Hippocampal formation (tissue), 2 donors: ENCODE measurements at places on chromosomes 16 and 17.

- DNase-seq: no peak
These were observed 16.6 kb downstream of the RMI2 start for GRCh38 chr16:11361701-11362451.

- no peak for DNase-seq
These were observed 82.8 kb downstream of the SNX29 start for GRCh38 chr16:12059216-12059769.

DNA sequence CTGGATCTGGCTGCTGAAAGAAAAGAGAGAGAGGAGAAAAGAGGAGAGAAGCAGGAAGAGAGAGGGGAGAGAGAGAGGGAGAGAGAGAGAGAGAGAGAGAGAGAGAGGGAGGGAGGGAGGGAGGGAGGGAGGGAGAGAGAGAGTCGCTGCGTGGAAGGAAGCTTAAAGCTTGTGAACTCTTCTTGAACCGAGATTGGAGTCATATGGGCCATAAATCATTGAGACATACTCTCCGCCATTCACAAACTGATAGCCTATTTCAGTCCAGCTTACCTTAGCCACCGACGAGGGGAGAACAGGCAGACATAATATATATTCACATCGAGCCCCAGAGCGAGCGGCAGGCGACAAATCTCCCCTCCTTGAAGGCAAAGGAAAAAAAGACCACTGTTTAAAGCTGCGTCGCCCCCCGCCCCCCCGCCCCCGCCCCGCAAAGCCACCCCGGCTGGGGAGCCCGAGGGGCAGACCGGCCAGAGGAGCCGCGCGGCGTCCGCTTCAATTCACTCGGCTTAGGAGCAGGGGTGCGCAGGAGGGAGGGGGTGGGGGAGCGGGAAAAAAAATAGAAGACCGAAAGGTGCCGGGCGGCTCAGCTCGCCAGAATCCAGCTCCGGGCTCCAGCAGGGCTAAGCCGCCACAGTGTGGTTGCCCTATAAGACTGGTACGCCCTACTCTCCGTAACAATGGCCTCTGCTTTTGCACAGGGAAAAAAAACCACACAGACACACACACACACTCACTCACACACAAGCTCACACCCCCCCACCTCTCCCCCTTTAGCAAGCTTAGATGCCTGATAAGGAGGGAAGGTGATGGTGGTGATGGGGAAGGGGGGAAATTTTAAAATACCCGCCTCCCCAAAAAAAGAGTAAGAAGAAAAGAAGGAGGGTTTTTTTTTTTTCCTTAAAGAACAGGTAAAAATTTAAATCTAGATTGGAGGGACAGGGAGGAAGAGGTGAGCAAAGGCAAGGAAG, 10.6 kb upstream of the HOXB2 start:
- DNase-seq: no peak

DNA sequence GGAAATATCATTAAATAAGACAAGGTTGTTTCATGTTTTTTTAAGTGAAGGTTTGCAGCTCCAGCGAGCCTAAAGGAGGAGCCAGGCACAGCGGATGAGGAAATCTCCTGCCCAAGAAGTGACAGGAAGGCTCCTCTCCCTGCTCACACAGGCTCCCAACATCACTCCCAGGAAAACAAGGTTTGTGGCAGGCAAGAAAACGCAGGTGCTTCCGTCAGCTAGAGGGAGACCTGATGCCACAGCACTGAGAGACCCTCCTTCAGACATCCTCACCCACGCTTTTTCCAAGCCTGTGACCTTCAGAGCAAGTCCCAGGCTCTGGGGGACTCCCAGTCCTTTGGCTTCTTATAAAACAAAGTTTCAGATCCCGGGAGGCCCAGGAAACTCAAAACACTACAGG, 89.7 kb downstream of the ZNF423 start:
- no peak for DNase-seq

DNA sequence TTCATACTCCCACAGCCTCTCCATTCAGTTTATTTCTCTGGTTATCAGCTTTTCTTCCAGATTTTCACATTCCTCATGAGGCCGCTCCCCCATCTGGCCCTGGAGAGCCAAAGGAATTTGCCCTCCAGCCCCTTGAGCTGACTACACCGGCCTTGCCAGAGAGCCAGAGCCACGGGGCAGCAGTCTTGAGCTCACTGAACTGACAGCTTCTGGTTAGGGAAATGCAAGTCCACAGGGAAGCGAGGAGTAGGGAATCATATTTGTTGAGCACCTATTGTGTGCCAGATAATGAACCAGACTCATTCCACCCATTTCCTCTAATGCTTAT, 102.4 kb downstream of the ABCC12 start:
- no peak for DNase-seq

DNA sequence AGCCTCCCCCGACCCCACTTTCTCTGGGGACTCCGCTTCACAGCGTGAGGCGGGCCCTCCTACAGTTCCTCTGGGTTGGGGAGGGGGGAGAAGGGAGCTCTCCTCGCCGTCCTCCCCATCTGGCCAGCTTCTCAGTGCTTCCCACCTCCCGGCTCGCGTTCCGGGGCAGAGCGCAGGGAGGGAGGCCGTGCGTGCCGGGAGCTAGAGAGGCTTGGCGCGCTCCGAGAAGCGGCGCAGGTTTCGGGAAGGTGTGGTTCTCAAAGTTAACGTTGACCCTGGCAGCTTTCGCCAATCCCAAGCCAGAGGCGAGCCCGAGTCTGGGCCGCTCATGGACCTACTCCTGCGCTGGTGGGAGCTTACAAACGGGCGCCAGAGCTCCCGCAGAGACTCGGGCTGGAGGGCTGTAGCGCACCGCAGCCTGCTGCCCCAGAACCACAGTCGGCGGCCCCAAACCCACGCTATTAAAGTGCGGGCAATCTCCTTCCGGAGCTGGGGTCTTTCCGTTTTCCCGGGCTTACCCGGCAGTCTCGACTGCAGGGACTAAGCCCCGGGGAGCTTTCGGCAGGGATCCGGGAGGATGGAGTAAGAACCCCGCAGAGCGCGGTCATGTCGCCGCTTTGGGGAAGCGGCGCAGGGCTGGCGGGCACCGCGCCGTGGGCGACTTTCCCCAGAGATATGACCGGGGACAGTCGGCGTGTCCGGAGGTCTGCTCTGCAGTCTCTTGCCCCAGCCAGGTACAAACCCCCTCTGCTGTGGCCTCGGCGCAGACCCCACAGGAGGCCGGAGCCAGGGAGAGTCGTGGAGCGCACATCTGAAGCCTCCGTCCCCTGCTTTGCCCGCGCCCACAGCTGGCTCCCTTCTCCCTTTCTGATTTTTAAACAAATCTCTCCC, 787 bp downstream of the CDH11 start:
- DNase-seq: no peak

DNA sequence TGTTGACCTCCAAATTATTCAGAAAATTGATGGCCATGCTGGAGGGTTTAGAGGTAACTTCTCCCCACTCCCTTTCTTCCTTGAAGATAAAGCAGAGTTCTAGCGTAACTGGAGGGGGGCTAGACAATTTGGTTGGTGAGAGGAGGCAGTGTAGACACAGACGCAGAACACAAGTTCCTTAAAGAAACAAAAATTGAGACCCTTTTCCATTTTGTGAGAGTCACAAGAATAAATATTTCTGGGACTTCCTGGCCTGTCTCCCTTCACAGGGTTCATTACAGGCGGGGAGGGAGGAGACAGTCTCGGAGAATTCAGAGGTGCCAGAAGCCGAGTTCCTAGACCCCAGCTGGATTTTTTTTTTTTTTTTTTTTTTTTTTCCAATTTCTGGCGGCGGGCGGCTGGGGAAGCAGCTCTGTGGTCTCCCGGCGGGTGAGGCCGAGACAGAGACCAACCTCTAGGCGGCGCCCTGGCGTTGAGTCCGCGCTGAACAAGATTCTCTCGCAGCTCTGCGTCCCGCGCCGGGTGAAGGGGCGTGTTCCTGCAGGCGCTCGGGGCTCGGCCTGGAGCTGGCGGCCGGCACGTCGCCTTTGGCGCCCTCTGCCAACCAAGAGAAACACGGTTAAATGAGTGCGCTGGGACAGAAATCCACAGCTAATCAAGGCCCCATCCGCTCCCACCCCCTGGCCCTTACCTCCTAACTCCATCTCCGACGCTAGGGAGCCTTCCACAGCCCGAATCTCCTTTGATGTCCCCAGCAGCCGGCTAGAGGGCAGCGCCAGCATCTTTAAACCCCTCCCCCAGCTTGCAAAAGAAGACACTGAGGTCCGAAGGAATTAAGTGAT, 10.2 kb upstream of the HOXB9 start:
- DNase-seq: no peak

GRCh38 chr17:38671939-38672720, 2.6 kb downstream of the EPOP start:
- no peak for DNase-seq

DNA sequence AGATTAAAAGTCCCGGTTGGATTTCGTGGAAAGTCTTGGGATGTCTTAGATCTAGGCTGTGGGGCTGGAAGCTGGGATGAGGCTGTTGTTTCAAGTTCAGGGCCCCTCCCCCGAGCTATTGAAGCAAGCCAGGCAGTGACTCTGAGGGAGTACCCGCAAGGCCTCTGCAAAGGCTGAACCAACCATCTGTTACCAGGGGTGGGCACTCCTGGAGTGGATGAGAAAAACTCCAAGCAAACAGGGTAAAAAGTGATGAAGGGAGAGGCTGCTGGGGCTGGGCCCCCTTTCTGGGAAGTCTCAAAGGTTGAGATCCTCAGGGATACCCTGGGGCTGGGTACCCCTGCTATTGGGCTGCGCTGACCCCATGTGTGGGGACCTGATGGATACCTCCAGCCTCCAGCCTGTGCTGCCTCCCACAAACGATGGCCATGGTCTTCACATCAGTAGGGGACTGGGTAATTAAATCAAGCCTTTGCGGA, 82.4 kb upstream of the KIFC3 start:
- DNase-seq: no peak

DNA sequence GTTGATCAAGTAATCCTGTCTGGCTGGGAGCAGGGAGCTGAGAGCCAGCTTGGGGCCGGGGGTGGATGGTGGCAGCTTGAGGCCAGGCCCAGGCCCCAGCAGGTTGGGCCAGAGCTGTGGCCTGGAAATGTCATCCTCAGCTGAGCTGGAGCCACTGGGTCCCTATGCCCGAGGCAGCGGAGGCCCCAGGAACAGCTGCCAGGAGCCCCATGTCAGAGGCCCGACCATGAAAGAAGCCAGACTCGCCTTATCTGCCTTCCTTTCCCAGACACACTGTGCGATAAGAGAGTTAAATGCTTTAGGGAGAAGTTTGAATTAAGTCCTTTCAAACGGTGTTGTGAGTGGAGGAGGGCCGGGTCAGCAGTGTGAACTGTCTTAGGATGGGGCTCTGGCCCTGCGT, 3.5 kb downstream of the SMTNL2 start:
- DNase-seq: no peak

GRCh38 chr17:83179374-83179773, 100.0 kb downstream of the METRNL start:
- no peak for DNase-seq

GRCh38 chr16:60151987-60152386, 1417.9 kb upstream of the GOT2 start:
- no peak for DNase-seq

DNA sequence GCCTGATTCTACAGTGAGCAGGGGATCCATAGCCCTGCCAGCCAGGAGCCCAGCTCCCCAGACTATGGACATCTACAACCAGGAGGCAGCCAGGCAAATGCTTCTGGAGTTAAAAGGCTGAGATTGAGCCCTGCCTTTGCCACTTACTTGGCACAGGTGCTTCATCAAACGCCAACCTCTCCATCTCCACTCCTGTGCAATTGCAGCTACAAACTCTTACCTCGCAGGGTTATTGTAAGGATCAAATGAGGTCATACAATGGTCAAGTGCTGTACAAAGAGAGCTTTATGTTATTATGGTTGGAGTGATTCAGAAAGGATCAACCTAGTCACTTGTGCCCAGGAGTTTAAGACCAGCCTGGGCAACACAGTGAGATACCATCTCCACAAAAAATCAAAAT, 9.8 kb upstream of the MYO18A start:
- no peak for DNase-seq

DNA sequence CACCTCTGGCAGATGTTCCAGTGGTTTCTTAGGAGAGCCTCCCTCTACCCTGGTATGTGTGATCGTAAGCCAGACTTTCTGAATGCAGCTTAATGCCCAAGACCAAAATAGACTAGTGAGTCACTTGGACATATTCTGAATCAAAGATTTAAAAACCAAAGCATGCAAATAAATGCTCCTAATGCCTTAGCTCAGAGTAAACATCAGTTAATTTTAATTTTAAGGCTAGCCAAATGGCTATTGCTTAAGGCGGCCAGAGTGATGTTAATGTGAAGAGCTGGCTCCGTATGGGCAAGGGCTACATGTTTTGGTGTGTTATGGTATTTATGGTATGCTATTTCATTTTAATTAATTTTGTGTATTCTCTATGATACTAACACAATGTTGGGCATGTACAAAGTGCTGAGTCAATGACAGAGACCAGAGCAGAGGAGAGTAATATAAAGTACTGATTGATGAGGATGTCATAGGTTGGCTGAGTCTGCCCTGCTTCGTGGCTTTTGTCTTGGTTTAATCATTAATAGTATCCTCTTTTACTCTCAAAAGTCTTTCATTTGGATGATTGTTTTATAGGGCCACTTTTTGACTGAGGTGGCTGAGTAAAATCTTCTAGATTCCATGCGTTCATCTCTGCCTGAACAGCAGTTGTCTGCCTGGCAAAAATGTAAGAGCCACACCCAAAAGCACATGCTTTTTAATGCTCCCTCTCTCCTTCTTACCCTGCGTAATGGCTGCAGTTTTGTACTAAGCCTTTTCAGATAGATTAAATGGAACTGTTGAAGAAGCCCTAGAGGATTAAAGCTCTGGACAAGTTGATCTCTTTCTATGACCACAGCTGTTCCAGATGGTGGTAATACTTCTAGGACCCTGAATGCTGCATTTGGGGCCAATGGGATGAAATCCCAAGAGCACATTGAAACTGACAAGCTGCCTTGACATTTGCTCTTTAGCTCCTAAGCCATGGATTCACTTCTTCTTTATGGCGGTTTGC, 59.6 kb downstream of the MAP2K6 start:
- no peak for DNase-seq

DNA sequence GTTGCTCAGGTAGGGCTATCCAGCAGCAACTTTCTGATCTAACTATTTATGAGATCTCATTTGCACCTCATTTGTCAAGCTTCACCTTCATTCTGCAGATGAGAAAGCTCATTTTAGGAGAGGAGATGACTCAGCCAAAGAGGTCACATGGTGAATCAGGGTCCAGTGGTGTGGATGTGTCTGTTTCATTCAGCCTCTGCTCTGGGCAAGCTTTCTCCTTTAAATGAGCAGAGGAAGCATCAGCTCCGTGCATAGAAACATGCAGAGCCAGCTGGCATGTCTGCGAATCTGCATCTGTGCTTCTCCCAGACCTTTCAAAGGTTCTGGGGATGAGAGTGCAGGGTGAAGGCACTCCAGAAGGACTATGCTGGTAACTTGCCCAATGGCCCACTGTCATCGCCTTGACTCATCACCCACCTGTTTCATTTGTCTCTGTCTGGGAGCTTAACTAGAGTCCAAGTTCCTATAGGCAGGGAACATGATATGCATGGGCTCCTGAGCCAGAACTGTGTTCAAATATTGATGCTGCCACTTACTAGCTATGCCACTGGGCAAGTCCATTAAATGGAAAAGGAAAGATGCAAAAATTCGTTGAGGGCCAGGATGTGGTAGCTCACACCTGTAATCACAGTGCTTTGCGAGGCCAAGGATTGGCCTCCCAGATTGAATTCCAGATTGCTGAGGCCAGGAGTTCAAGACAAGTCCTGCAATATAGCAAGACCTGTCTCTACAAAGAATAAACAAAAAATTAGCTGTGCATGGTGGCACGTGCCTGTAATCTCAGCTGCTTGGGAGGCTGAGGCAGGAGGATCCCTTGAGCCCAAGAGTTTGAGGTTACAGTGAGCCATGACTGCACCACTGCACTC, 67.1 kb upstream of the NLK start:
- DNase-seq: no peak
